H4 (cell line): ENCODE measurements at places on chromosomes 12 and 14. TPM values are rescaled to one million over a fixed set of nuclear protein-coding genes. Genes with fewer than 3 reads are reported as not detected.

The IQSEC3 gene
- not detected in 2 replicates for total RNA-seq

The ACRBP gene
- not detected in 2 replicates for total RNA-seq

The KTN1 gene
- 75.7 and 77.4 TPM in 2 replicates for total RNA-seq

The SSPN gene
- total RNA-seq = 0.31 and 1.0 TPM in 2 replicates

The OTOGL gene
- 0.02 and 0.17 TPM in 2 replicates for total RNA-seq

The CMA1 gene
- not detected in 2 replicates for total RNA-seq

The RFX4 gene
- not detected in 2 replicates for total RNA-seq

The KRT1 gene
- not detected in 2 replicates for total RNA-seq

The KRT77 gene
- total RNA-seq = not detected in 2 replicates

The KLHL33 gene
- not detected in 2 replicates for total RNA-seq

The NDRG2 gene
- 1.3 and 8.5 TPM in 2 replicates for total RNA-seq

The HOXC12 gene
- total RNA-seq = not detected in 2 replicates

The SLC39A5 gene
- not detected in 2 replicates for total RNA-seq

The HSPB8 gene
- total RNA-seq = 49.4 and 51.5 TPM in 2 replicates

The IL31 gene
- total RNA-seq = not detected in 2 replicates

The RAD9B gene
- 0.21 and 0.53 TPM in 2 replicates for total RNA-seq

The KRT82 gene
- total RNA-seq = not detected in 2 replicates

The TRHDE gene
- total RNA-seq = 2.4 and 8.8 TPM in 2 replicates

The PLXNC1 gene
- total RNA-seq = 1.6 and 1.9 TPM in 2 replicates

The OR4K17 gene
- total RNA-seq = not detected in 2 replicates

The PLEKHD1 gene
- total RNA-seq = 0.23 TPM in 1 of 2 replicates, not detected in the other

The SMCO2 gene
- total RNA-seq = 0.33 TPM in 1 of 2 replicates, not detected in the other

The KCNC2 gene
- not detected in 2 replicates for total RNA-seq

The KHNYN gene
- total RNA-seq = 12.8 and 15.0 TPM in 2 replicates

The OR9K2 gene
- not detected in 2 replicates for total RNA-seq

The TMEM229B gene
- total RNA-seq = 4.9 and 5.7 TPM in 2 replicates

The ACYP1 gene
- 9.7 and 14.8 TPM in 2 replicates for total RNA-seq

The TTC6 gene
- total RNA-seq = 0.02 and 0.29 TPM in 2 replicates

The ITFG2 gene
- total RNA-seq = 6.8 and 9.5 TPM in 2 replicates

The TAS2R50 gene
- not detected in 2 replicates for total RNA-seq

The C14orf132 gene
- total RNA-seq = 7.4 and 9.4 TPM in 2 replicates
